ENCODE measurements at places on chromosomes 7 and 10. TPM values are rescaled to one million over a fixed set of nuclear protein-coding genes. Genes with fewer than 3 reads are reported as not detected.

The ELOVL3 gene
- total RNA-seq: not detected

The MYO3A gene
- not detected for total RNA-seq

- peaks cover 10% of the 10 kb centered on the region for H3K4me1 ChIP-seq
- H3K27ac ChIP-seq: no peak overlapping the region
- H3K27me3 ChIP-seq: no peaks in the 10 kb centered on the region
- no peaks in the 10 kb centered on the region for H3K36me3 ChIP-seq
These were observed 84.2 kb upstream of the STEAP1B start for GRCh38 chr7:22584179-22584578.

DNA sequence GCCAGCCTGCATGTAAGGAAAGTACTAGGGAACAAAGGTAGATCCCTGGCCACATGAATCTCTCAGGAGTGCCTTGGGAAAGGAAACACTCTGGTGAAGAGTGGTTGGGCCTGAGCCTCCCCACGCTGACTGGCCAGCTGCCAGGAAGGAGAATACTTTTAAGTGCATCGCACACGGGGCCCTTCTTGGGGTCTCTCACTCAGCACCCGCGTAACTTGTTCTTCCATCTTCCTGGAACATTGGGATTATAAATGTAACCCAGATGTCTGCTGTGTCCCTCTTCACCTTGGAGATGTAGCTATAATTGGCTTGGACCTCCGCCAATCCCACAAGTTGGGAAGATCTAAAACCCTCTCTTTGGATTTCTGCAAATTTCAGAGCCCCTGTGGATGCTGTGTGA, 4.4 kb upstream of the GLI3 start:
- H3K27ac ChIP-seq: no peak overlapping the region
- H3K36me3 ChIP-seq: no peaks in the 10 kb centered on the region
- H3K4me1 ChIP-seq: no peaks in the 10 kb centered on the region
- DNase-seq: no peak
- no peaks in the 10 kb centered on the region for H3K27me3 ChIP-seq

DNA sequence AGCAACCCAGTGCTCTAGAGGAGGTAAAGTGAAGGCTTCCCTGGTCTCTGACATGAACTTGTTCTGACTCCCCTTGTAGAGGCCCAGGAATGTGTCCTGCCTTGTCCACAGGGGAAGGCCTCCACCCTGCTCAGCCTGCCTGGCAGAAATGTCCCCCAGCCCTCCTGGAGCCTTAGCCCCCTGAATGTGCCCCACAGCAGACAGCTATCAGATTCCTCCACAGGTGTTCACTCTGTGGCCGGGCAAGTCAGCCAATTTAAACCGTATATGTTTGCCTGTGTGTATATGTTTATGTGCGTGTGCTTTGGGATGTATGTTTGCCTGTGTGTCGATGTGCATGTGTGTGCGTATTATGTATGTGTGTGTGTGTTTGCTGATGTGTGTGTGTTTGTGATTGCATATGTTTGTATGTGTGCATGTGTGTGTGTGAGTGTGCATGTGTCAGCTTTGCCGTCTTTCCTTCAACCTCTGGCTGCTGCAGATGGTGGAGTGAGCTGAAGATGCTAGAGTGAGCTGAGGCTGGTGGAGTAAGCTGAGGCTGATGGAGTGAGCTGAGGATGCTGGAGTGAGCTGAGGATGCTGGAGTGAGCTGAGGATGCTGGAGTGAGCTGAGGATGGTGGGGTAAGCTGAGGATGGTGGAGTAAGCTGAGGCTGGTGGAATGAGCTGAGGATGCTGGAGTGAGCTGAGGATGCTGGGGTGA, 68.9 kb upstream of the ANTXRL start:
- H3K36me3 ChIP-seq: no peaks in the 10 kb centered on the region
- H3K27me3 ChIP-seq: no peaks in the 10 kb centered on the region

- H3K4me1 ChIP-seq: no peaks in the 10 kb centered on the region
- H3K4me3 ChIP-seq: no peak overlapping the region
- H3K27ac ChIP-seq: no peak overlapping the region
- no peaks in the 10 kb centered on the region for H3K36me3 ChIP-seq
These were observed 26.1 kb downstream of the ENKUR start for GRCh38 chr10:24989867-24990266.

All from Karpas-422 (cell line).